ENCODE measurements at places on chromosomes 11 and 22.

DNA sequence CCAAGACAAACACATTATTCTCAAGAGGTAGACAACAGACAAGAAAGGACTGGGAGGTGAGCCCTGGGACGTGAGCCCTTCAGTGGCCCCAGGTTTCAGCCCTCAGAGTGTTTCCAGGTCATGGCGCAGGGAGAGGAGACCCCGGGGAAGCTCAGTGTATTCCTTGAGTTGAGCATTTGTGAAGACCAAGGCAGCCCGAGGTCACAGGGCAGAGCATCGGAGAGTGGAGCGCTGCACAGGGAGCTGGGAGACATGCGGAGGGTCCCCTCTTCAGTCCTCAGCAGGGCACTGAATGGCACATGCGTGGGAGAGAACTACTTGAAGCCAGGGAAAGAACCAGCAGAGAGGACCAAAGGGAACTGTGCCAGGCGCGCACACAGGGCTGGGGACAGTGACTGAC, 11.7 kb downstream of the KRTAP5-6 start:
- no peak for DNase-seq

DNA sequence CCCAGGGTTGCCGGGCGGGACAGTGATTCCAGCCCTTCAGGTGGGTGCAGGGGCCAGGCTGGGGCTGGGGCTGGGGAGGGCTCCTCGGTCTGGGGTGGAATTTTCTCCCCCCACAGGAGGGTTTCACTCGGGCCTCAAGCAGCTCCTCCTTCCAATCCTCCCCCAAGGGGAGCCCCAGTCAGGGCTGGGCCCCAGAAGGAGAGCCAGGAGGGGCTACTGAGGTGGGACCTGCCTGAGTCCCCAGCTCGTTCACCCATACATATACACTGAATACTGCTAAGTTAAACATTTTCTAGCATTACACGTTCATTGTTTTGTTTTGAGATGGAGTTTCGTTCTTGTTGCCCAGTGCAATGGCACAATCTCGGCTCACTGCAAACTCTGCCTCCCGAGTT, 1.5 kb upstream of the CRACR2B start:
- no peak for DNase-seq

DNA sequence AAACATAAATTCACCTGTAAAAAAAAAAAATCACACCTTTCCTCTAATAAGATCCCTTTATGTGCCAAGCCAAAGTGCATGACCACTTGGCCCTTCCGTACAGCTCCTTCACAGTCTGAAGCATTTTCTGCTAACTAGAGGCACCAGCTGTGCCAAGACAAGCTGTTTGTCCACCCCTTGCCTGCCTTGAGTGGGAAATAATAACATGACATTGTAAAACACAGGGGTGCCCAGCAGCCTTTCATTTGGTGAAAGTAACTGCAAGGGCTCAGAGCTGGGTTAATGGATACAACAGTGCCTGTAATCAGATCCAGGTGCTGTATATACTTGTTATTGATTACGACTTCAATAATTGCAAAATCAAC, 59.2 kb downstream of the DDIAS start:
- DNase-seq, result no peak

DNA sequence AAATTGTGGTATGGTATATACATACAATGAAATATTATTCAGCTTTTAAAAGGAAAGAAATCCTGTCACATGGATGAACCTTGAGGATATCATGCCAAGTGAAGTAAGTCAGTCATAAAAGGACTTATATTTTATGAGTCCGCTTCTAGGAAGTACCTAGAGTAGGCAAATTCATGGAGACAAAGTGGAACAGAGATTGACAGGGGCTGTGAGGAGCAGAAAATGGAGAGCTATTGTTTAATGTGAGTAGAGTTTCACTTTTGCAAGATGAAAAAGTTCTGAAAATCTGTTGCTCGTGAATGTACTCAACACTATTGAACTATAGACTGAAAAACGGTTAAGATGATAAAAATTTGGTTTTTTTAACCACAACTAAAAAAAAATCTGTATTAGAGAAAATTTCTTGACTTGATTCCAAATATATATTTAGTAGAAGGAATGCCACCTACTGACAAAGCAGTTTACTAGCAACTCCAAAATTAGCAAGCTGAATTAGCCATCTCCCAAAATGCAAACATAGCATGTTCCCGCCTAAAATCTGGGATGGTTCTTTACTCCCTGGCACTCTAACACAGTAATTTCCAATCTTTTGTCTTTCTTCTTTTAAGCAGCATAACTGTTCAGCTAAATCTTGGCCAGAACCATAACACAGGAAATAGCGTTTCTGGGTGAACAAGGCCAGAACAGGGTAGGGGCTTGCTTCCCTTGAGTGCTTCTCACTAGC, 1.5 kb downstream of the UFD1 start:
- DNase-seq, result no peak

- DNase-seq, result no peak
Measured at GRCh38 chr11:71238285-71238875, 14.0 kb downstream of the SHANK2 start.
